CD4-positive, alpha-beta T cell (primary cell): ENCODE measurements at places on chromosomes 1 and 21.

- DNase-seq = no peak
These were observed 19.1 kb downstream of the ILDR2 start for GRCh38 chr1:166956057-166956850.

DNA sequence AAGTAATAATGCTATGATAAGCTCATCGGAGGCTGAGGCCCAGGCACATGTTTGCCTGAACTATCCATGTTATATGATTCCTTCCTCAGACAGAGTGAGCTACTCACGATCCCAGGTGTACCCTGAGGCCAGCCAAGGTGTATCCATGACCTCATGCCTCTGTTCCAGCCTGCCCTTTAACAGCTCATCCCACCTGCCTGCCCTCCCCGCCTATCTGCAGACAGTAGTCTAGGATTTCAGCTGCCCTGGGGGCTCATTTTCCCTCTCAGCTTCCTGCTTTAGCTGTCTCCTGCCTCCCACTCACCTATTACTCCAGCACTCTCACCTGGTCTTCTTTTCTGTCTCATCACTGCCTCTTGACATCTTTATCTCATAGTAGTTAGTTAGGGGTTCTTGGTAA is 1.9 kb upstream of the IL24 start:
- no peak for DNase-seq

- DNase-seq = peak; percentile 36
These were observed 55.5 kb downstream of the FOXO6 start for GRCh38 chr1:41416552-41417334.

GRCh38 chr1:69272684-69273083 is 295.0 kb upstream of the LRRC7 start:
- no peak for DNase-seq

- no peak for DNase-seq
These were observed 738.0 kb downstream of the PTPRU start for GRCh38 chr1:29974316-29974724.

DNA sequence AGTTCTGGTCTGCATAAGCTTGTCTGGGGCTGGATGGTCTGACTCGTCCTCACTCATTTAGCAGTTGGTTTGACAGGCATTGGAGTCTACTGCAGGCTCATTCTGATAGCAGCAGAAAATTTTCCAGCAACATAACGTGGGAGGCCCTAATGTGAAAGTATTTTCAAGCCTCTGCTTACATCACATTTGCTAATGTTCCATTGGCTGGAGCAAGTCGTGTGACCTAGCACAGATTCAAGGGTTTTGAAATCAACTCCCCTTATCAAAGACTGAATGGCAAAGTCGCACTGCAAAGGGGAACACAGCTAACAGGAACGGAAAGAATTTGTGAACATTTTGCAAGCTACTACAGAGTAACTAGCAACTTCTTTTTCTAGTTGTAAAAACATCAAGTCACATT is 2.3 kb upstream of the USH2A start:
- DNase-seq = no peak

DNA sequence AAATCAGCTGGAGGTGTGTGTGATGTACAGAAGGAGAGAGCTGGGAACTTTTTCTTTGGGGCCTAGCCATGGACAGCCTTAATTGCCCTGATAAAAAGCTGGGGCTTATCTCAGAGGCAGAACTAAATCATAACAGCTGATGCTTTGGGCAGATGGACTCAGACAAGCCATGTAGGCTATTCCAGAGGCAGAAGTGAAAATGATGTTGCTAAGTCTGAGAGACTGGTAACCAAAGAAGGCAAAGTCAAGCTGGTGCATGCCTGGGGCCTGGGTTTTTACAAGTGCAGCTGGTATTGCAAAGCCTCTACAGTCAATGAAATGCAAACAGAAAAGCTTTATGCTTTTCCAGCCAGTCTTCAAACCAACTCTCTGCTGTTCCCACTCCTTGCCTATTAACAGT is 39.0 kb upstream of the LMX1A start:
- no peak for DNase-seq

- no peak for DNase-seq
These were observed 92.1 kb upstream of the LRRN2 start for GRCh38 chr1:204777591-204777990.

DNA sequence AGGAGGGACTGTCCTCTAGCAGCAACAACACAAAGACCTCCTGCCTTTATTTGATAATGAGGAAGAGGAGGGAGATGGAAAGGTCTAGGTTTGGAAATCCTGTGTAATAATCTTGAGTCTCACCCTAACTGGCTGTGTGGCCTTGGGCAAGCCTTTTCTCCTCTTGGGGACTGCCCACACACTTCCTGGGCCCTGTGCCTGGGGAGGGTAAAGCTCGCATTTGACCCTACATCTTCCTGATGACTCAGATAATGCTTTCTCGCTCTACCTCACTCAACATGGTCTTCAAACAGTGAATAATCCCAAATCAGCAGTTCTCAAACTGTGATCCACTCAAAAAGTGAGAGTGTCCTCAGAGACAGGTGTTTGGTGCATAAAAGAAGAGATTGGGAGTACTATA is 81.2 kb downstream of the VWA5B1 start:
- no peak for DNase-seq

DNA sequence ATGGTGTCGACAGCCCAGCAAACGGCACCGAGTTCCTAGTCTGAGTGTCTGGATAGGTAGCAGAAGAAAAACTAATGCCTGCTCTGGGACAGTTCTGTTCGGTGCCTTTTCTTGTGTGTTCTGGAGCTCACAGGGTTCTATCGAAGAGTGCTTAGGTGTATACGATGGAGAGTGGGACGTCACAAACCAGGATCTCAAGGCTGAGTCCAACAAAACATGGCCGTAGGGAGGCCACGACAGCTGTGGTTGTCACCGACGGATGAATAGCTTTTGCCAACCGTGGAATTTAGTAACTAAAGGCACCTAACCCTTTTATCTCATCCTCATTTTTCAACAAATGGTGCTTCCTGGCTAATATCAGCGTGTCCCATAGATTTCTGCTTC is 635 bp upstream of the SYNJ1 start:
- no peak for DNase-seq

GRCh38 chr1:38088366-38088765 is 41.8 kb upstream of the POU3F1 start:
- no peak for DNase-seq

DNA sequence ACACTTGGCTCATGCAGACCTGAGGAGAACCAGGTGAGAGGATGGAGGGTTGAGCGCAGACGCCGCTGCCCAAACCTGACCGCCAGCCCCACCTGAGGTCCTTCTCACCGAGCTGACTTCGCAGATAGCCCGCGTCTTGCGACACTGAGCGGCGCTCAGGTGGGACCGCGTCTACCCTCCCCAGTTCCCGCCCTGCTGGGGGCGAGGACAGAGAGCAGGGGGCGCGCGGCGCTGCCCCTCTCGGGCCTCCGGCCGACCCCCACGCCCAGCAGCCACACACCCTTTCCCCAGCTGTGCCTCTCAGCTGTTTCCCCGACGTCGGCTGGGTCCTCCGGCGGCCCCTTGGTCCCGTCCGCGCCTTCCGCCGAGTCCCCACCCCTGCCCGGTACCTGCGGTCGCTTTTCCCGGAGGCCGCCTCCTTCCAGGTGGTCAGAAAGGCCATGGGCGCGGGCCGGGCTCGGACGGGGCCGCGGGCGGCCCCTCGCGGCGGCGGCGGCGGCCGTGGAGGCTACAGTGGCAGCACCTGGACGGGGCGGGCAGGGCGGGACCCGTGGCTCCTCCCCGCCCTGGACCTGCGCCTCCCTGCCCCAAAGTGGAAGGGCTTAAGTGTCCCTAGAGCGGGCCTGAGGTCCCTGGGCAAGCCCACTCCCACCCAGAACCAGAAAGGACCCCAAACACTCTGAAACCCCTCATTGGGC is 14.4 kb upstream of the TTC39A start:
- DNase-seq = no peak

GRCh38 chr1:243718893-243719292 is 131.2 kb downstream of the AKT3 start:
- DNase-seq = no peak

DNA sequence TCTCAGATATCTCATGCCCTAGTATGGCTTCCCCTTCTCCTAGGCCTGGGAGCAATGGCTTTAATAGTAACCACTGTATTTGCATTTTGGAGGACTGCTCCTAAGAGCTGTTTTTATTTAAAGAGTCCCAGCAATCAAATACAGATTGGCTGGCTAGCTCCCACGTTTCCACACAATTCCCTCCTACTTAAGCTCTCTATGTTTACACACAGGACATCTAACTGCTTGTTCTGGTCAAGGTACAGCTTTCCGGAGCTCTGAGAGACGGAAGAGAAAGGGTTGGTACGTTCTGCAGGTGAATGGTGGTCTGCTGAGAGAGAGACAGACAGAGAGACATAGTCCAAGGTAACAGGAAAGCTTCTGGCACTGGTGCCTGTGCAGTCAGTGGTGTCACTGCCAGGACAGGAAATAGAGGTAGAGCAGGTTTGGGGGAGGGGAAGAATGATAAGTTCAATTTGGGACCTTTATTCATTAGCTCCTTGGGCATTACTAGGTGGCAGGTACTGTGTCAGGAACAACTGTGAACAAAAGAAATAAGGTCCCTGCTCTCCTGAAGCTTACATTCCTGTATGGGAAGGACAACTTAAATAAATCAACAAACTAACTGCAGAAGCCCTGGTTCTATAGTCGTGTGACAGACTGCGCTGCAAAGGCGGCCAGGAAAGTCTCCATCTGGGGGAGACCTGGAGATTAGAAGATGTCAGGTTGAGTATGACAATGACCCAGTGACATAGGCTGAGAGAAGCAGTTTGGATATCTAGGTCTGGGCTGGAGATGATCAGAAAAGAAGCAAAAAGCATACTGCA is 1.2 kb upstream of the SLC25A33 start:
- DNase-seq = no peak

DNA sequence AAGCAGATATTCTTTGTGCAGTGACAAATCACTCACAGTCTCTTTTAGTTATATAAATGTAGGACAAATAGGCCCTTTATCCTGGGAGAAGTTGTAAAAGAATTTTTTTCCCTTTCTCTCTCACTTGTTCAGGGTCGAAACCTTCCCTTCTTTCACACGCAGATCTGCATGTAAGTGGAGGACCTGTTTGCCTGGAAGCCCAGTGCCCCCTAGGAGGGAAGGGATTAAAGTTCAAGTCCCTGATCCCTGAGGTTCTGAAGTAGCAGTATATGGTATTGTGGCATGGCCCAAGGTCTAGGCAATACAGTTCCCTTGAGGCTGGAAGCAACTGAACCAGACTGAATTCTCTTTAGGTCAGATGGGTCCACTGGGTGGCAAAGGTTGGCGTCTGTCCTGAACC is 48.6 kb upstream of the PTGFRN start:
- DNase-seq = no peak

DNA sequence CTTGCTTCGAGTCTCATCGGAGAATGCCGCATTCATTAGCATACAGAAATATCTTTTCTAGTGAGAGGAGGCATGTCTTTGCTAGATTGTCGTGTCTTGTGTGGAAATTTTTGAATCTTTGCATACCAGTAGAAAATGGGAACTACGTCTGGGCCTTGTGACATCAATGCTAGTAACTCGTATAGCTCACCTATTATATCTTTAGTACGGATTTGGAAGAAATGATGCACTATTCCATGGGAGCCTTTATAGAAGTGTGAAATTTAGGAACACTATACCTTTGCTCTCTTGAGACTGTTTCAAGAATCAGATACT is 835 bp downstream of the UHMK1 start:
- no peak for DNase-seq

DNA sequence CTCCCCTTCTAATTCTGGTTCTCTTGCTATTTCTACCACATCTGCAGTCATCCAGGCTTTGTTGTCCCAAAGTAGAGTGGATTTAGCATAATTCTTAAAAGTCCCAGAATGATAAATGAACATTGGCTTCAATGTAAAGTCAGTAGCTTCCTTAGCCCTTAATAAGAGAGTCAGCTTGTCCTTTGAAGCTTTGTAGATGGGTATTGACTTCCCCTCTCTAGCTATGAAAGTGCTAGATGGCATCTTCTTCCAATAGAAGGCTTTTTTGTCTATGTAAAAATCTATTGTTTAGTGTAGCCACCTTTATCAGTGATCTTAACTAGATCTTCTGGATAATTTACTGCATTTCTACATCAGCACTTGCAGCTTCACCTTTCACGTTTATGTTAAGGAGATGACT is 181.4 kb upstream of the B3GALT2 start:
- no peak for DNase-seq

DNA sequence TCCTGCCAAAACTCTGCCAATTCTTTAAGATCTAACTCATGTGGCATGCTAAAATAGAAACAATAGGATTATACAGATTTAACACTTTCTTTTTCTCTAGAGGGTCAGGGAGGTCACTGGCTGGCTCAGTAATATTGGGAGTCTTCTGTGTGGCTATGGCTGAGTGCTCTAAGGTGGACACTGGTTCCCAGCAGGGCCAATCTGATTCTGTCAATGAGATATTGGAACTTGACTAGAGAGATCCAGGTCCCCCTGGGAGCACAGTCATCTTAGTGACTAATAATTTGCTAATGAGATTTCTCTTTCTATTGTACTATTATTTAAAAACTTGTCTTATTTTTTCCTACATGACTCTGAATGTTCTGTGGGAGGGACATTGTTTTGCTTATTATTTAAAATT is 69.1 kb upstream of the ZP4 start:
- DNase-seq = no peak

- DNase-seq = no peak
These were observed 161.3 kb downstream of the CLEC20A start for GRCh38 chr1:178335426-178335825.

DNA sequence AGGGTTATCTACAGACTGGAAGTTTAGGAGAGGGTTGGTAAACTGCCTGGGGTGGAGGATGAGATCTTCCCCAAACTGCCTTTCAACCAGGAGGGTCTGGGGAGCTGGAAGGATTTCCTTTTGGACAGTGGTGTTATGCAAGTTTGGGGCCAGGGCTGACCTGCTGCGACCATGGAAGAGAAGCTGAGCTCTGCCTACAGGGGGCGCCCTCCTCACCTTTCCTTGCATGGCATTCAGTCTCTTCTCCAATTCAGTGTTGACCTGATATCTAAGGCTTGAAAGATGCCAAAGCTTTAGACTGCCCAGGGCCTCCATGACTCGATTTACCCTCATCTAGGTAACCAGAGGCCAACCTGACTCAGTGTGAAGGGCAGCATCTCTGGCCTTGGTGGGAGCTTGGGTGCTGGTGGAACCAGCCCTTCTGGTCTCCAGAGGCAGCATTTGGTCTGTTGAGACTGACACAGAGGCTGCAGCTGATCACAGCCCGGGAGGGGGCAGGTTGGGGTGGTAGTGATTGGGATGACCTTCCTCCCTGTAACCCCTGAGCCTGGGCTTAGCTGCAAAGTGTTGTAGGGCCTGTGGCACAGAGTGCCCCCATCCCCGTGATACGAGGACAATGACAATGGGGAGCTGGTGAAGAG is 170.0 kb downstream of the GRIK3 start:
- no peak for DNase-seq

DNA sequence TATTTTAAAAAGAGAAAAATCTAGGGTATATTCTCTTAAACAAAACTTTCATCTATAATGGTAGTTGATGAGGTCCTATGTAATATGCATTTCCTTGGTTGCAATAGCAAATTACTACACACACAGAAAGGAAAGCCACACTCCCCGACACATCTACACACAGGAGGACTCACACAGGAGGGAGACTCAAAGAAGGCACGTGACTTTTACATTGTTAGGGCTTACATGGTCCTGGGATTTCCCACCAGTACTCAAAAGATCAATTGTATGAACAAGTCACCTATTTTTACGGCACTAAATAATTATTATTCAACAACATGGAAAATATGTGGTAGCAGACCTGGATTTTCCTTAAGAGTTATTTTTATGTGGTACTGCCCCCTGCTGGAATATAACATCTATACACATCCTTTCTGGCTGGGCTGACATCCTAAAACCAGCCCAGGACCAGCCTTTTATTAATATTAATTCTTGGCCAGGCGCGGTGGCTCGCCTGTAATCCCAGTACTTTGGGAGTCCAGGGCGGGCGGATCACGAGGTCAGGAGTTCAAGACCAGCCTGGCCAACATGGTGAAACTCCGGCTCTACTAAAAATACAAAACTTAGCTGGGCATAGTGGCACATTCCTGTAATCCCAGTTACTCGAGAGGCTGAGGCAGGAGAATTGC is 33.9 kb upstream of the LGALS8 start:
- no peak for DNase-seq
